ENCODE measurements at places on chromosomes 13 and 19.

- DNase-seq = no peak
These were observed 26.2 kb downstream of the TUBA3C start for GRCh38 chr13:19155321-19155861.

DNA sequence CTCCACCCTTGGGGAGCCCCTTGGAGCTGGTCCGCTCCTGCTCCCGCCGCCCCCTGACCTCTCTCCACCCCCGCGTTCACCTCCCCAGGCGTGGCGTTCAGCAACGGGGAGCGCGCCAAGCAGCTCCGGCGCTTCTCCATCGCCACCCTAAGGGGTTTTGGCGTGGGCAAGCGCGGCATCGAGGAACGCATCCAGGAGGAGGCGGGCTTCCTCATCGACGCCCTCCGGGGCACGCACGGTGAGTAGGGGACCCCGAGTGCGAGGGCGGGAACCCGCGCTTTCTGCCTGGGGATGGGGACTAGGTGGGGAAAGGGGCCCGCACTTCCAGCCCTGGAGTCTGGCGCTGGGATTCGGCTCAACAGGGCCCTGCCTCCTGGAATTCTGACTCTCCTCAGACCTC, 1.7 kb downstream of the CYP2A13 start:
- no peak for DNase-seq

- DNase-seq = no peak
These were observed 84.9 kb downstream of the GNG7 start for GRCh38 chr19:2617393-2618165.

DNA sequence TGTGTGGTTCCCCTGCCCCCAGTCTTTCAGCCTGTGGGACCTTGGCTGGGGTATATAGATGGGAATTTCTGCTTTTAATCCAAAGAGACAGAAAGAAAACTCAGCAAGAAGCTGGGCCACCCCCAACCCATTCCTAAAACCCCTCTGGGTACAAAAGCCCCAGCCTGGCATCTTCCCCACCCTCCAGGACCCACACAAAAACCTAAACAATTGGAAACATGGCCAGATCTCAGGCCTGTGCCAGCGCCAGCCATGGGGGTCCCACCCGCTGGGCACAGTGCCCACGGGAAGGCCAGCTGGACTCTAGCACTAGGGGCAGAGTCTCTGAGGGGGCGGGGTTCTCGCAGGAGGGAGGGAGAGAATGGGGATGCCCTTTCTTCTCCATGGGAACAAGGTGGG, 8.6 kb downstream of the LYL1 start:
- no peak for DNase-seq

DNA sequence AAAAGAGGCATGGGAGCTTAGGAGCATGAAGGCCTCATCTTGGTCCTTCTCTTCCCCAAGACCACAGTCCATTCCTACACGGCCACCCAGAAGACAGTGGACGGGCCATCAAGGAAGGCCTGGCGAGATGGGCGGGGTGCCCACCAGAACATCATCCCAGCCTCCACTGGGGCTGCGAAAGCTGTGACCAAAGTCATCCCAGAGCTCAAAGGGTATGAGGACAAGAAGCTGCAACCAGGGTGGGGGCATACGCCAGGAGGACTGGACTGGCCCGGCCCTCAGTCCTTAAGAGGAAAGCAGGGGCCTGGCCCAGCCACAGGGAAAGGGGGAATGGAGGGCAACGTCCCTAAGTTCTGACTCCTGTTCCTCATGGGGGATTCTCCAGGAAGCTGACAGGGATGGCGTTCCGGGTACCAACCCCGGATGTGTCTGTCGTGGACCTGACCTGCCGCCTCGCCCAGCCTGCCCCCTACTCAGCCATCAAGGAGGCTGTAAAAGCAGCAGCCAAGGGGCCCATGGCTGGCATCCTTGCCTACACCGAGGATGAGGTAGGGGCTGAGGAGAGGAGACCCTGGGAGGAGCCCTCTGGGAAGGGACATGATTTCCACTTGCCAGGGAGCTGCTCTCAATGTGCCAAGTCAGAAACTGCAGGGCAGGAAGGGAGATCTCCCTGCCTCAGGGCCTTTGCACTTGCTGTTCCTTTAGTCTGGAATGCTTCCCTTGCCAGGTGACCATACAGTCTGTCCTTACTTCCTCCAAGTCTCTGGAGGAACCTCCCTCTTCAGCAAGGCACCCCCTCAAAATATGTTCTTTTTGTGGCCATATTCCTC, 1.9 kb upstream of the TMEM147 start:
- DNase-seq = no peak

DNA sequence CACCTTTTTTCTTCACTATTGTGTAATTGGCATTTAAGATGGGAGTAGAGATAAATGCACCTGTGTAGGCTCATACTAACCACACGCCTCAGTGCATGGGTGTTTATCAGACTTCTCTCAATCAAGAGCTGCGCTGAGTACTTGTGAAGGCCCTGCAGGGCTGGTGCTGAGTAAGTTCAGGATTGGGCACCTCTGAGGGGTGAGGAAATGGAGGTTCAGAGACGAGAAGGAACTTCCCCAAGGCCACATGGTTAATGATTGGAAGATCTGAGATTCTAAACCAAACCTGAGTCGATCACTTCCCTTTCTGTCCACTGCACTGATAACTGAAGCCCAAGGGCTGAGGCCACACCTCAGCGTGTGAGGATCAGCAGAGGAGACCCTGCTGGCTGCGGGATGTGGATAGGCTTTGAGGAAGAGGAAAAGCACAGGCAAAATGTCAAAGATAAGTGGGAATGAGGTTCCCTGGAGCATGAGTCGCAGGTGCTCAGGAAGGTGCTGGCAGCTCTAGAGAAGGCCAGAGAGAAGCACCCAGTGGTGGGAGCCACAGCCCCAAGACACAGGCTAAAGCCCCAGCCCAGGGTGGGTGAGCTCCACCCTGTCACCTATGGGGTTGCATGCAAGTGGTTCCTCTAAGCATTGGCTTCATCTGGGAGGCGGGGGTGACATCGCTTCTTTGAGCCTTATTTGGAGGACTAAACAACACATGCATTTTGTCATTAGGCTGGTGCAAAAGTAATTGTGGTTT, 32.3 kb upstream of the GJB6 start:
- no peak for DNase-seq

GRCh38 chr19:5492281-5492634, 37.0 kb downstream of the ZNRF4 start:
- DNase-seq = no peak

- no peak for DNase-seq
These were observed 1779.2 kb upstream of the MIR17HG start for GRCh38 chr13:89568276-89568675.

GRCh38 chr19:51783372-51783771, 11.6 kb upstream of the FPR3 start:
- DNase-seq = no peak

DNA sequence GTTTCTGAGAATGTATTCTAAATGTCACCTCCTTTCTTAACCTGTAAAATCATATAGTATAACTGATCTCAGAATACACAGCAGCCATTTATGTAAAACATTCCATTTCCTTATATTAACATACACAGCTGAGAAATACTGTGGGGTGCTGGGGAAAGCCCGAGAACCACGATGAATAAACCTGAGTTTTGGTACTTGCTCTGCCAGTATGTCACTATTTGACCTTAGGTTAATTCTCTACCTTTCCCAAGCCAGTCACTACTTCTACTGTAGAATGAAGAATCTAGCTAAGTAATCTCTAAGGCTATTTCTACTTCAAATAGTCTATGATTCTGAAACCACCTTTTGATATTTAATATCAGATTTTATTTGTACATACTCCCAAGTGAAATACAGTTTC, 173.7 kb downstream of the TBC1D4 start:
- no peak for DNase-seq

DNA sequence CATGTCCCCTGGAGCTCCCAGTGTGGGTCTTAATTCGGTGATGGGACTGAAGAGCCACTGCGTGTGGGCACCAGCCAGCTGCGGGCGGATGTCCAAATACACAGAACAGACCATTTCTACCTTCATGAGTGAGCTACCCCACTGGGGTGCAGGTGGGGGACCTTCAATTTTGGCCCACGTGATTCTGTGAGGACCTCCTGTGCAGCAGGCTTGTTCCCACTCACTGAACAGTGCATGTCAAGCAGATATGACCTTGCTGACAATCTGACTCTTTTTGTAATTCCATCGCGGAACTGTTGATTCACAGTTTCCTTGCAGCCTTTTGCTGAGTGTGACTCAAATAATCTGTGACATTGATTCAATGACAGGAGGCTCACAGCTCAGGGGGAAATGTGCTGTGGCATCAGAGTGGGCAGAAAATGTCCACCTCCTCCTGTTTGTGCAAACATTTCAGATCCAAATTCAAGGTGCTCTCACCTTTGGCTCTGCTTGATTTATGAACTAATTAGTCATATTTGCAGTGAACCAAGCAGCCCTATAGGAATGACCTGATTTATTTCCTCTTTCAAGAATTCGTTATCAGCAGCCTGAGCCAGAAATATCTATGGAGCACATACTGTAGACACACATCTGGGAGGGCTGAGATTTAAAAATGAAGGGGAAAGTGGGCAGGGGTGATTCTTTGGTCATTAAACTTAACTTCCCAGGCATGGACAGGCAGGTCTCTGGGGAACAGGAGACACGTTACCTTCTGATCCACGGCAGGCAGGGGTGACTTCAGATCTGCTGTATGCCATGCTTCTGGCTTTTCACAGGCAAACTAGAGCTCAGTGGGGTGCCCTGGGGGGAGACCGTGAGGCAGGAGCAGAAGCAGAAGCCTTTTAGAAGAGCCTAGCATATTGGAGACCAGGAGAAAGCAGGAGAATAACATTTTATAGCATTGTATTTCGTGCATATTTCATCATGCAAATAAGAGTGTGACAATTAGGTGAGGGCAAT, 170.0 kb upstream of the KL start:
- DNase-seq = no peak

DNA sequence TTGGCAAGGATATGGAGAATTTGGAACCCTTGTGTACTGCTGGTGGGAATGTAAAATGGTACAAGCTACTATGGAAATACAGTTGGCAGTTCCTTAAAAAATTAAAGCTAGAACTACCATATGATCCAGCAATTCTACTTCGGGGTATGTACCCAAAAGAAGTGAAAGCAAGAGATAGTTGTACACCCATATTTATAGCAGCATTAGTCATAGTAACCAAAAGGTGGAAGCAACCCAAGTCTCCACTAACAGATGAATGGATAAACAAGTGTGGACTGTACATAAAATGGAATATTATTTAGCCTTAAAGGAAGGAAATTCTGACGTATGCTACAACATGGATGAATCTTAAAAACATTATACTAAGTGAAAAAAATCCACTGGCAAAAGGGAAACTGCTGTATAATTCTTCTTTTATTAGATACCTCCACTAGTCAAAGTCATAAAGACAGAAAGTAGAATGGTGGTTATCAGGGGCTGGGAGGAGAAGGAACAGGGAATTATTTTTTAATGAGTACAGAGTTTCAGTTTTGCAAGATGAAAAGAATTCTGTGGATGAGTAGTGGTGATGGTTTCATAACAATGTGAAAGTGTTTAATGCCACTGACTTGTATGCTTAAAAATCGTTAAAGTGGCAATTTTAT, 141.6 kb downstream of the RXFP2 start:
- DNase-seq = peak; percentile 16

- DNase-seq = no peak
These were observed 18.0 kb downstream of the ZAR1L start for GRCh38 chr13:32297206-32297605.

DNA sequence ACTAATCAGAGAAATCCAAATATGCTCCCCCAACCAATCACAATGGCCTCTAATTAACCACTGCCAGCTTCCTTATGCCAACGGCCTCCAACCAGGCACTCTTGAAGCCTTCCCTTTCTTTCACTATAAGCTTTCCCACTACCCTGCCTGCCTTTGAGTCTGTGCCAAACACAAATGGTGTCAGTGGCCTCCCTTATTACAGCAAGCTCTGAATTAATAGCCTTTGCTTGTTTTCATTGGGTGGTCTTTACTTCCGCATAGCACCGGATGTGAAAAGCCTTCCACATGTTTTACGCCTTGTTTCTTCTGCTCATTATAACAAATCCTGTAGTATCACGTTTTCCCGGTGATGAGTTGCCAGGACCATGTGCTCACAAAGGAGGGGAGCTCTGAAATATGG, 1.4 kb upstream of the EDDM13 start:
- no peak for DNase-seq

DNA sequence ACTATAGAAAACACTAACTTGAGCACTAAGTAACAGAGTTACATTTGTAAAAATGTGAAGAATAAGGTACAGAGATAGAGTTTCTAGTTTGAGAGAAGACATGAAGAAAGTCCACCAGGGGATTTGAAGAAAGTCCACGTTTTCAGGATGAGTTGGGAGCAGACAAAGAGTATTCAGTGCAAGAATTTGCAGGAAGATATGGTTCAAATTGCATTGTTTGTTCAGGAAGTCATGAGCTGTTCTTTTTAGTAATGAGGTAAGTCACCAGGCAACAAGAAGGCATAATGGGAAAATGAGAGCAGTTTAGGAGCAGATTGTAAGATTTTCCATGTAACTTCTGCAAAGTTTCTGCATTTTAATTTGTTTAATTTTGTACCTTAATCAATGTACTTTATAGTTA, 618.0 kb downstream of the DACH1 start:
- no peak for DNase-seq

DNA sequence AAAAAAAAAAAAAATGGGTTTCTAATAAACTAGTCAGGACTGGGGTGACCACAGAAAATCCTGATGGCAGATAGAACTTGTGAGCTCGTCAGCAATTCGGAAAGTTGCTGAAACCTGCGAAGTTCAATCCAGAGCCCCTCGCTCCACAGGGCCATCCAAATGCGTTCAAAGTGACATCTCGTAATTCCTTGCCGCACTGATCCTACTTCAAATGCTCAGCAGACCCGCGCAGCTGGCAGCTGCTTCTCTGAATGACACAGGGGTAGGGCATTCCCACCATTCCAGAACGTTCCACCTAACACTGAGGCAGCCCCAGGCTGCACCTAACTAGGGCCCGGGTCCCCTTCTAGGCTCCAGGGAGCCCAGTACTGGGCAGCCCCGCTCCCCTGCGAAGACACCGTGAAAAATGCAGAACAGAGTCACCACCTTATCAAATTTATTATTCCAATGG, 4.8 kb upstream of the DAPK3 start:
- DNase-seq = no peak

DNA sequence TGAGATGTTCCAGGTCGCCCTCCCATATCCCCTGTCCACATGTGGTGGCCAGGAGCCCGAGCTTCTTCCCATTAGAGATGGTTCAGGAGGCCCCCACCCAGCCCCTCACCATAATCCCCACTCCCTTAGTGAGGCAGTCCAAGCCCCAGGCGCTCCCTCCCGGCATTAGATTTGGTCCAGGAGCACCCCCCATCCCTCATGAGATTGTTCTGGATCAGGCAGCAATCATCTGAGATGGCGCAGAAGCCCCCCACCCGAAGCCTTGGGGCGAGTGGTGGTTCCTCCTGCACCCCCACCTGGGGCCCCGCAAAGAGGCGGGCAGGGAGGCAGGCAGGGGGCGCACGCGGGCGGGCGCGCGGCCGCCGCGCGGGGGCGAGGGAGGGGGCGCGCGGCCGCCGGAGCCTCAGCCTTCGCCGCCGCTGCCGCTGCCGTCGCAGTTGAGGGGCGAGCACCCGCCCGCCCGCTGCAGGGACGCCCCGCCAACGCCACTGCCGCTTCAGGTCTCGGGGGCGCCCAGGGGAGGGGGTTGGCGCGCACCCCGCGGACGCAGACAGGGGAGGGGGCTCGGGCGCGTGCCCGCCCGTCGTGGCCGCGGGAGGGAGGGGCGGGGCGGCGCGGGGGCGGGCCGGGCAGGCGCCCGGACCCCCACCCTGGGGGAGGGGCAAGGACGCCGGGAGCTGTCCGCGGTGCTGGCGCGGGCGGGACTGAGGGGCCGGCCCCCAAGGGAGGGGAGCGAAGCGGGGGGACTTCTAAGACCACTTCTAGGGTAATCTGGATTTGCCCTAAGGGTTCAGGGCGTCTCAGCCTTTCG, 46.4 kb upstream of the SHKBP1 start:
- DNase-seq = no peak

All from stromal cell of bone marrow (primary cell).